ENCODE measurements at places on chromosomes 2 and 18.

GRCh38 chr2:174376967-174377366 lies 18.6 kb upstream of the SCRN3 start:
- DNase-seq: no peak

DNA sequence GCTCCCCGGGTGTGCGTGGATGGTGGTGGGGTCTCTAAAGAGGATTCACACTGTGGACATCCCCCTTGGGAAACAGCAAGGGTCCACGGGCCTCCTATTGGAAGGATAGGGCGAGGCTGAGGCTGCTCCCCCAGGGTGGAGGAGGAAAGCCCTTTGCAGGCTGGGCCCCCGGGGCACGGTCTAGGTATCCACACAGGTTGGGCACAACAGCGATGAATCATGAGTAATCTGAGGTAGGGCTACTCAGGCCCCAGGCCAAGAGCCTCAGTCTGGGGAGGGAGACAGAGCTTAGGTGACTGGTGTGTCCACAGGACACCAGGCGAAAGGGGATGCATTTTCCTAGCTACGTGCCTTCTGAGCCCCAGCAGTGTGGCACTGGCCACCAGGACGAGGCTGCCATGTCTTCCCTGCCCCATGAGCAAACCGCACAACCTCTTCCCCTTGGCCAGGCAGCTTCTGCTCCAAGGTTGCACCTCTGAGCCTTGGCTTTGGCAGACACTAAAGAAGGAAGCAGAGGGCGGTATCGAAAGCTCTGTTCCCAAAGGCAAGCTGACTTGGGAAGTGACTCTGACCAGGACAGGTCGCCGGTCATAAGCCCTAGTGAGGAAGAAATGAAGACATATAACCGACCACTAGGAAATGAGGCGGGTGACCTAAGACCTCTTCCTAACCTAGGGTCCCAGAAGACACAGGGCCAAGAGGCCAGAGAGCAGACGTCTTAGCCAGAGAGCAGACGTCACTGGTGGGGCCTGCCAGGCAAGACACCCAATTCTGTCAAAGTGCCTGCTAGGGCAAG lies 14.6 kb upstream of the SEMA4C start:
- no peak for DNase-seq

- DNase-seq: no peak
Measured at GRCh38 chr2:122980671-122981070, 1044.4 kb upstream of the CNTNAP5 start.

GRCh38 chr2:186349508-186349907 lies 136.6 kb upstream of the ZC3H15 start:
- peak; percentile 11 for DNase-seq

DNA sequence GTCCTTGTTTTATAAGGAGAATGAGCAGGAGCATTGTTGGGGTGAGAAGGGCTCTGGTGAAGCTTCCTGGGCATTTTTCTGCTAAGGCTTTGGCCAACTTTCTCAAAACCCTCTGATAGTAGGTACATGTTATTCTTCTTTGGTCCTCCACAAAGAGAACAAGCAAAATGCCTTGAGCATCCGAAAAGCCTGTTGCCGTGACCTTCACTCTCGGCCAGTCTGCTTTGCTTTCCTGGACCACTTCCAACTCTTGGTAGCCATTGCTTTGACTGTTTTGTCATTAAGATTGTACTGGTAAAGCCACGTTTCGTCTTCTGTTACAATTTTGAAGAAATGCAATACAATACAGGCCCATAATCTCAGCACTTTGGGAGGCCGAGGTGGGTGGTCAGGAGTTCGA lies 27.4 kb upstream of the ALLC start:
- no peak for DNase-seq

GRCh38 chr2:48620604-48621003 lies 2.9 kb downstream of the GTF2A1L start:
- DNase-seq: no peak

DNA sequence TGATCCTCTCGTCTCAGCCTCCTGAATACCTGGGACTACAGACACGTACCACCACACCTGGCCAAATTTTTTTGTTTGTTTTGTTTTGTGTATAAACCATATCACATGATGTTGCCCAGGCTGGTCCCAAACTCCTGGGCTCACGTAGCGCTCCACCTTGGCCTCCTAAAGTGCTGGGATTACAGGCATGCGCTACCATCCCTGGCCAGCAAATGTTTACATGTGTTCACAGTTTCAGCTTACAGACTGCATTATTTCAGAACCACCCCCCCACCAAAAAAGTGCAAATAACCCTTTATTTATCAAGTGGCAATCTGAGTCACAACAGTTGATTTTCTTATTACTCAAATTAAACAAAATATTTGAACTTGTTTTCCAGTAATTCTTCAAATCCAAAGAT lies 54.3 kb downstream of the ABCA12 start:
- no peak for DNase-seq

DNA sequence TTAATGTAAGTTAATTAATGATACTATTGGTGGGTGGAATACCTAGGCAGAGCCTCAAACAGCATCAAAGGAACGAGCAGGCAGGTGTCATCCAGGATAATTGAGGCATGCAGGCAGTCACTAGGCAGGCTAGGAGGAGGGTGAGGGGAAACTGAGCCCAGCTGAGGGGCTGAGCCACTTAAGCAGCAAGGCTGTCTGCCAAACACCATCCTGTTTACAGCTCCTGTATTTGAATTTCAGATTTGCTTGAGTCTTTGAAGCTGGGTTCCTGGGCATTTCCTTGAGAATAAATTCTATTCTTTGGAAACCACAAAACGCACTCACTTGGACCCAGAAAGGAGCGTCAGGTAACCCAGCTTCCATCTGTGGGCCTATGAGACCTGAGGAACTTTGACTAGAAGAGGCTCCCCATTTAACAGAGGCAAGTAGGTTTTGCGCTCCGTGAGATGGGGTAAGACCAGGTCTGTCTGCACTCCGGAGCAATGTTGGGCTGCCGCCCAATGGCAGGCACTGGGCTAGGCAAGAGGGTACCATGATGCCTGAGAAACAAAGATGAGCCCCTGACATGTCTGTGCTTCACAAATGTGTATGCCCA lies 2.0 kb downstream of the EDAR start:
- DNase-seq: no peak

DNA sequence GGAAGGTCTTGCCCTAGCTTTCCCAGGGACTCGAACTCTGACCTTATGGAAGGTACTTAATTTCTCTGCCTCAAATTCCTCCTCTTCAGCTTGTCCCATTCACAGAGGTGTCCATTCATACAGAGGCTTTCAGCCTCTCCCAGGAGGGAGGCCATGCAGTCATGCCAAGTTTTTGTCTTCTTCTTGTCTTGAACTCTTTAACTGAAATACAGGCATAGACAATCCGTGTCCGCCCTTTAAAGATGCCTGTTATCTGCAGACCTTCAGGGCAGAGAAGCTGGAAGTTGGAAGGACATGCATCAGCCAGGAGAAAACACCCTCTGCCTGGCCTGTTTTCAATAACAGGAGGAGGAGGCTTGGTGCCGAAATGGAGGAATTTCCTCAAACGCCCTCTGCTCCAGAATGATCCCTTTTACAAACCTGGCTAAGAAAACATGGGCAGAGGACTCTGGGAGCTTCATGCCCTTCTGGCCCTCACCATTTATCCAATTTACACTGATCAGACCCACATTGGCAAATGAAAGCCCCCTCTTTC lies 308.3 kb downstream of the MYCN start:
- no peak for DNase-seq
